ENCODE measurements at places on chromosomes 6 and 20.

GRCh38 chr20:48129345-48129942, 344.2 kb upstream of the SULF2 start:
- DNase-seq, result no peak

- DNase-seq, result no peak
Observed at GRCh38 chr6:42251500-42251899, 33.8 kb upstream of the MRPS10 start.

DNA sequence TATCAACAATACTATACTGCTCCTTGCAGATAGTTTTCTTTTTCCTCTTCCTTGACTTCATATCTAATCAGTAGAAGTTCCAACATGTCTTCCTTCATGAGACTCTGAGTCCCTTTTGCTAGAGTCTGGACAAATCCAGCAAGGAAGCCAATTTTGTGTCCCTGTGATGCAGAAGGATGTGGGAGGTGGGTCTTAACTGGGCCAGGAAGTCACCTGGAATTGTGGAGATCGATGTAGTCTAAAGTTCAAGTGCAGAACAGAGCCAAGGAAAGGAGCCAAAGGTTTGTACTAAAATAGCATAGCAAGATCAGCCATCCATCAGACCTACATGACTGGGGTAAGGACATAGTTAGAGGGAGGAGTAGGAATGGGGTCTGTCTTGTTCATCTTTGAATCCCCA, 37.6 kb downstream of the SPTLC3 start:
- no peak for DNase-seq

- no peak for DNase-seq
Observed at GRCh38 chr6:164750128-164750527, 559.3 kb downstream of the C6orf118 start.

DNA sequence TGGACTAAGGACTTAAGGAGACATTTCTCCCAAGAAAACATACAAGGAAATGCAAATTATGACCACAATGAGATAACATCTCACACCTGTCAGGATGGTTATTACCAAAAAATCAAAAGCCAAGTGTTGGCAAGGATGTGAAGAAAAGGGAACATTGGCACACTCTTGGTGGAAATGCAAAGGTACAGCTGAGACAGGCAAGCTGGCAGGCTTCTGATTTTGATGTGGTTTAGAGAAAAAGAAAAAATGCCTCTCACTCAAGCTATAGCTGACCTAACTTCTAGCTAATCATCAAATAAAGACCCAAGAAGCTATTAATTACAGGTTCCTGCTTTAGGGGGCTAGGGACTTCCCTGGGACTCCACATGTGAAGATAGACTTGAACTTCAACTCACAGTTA, 139.8 kb downstream of the THEMIS start:
- no peak for DNase-seq

Data from activated CD4-positive, alpha-beta T cell treated with anti-CD3 and anti-CD28 coated beads, Interleukin-2, amount 10 ng/mL, durations not matched to agents 7 days and 5 days (primary cell).